T47D (cell line): ENCODE measurements at places on chromosomes 1 and 21.
A peak's percentile ranks its signal among the peaks of the same experiment; 100 is the strongest.

DNA sequence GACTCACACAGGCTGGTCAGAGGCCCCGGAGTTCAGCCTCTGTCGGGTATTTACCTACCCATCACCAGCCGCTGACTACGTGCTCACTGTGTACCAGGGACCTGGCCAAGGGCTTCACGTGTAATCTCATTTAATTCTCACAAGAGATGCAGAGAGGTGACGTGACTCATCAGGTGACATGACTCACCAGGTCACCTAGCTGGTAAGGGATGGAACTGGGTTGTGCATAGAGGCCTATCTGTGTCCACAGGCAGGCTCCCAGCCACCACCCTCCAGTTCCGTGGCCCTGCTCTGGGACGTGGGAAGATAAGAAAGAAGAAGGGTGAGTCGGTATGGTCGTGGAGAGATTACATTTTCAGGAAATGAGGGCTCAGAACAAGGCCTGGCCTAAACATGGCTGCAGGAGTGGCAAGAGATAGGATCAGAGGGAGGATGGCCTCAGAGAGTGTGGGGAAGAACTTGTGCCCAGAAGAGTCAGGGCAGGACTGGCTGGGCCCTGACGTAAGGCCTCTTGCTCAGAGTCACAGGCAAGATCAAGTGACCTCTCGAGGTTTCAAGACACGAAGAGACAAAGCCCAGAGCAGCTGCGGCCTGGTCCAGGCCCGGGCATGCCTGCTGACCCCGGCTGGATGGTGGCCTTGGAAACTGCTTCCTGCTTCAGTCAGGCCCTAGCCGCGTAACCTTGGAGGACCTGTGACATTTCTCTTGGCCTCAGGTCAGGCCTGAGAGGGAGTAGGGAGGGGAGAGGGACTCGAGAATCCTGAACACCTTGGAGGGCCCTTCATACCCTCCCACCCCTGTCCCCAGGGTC is 52.7 kb upstream of the WASF2 start:
- peak; percentile 35 for DNase-seq

- DNase-seq = no peak
Observed at GRCh38 chr1:24779689-24780464, 34.6 kb downstream of the CLIC4 start.

DNA sequence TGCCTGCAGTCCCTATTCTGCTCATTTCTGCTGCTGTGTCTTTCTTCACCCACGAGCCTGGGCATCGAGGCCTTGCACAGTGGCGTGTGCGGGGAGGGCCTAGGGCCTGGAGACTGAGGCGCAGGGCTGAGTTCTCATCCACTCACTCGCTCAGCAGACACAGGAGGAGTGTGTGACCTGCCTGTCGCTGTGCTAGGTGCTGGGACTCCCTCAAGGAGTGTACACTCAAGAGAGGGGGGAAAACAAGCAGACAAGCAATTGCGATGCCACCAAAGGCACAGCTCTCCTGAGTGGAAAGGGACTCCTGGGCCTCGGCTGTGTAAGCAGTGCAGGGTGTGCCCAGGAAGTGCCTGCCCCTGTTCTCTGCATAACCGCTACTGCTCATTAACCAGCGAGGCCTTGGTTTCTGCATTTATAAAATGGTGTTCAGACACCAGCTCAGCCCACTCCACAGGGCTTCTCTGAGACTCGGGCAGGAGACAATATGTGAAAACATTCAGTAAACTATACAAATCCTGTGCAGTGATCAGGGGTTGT is 4.2 kb downstream of the RD3 start:
- no peak for DNase-seq

- DNase-seq = peak; percentile 72
Observed at GRCh38 chr21:26686278-26686677, 113.2 kb upstream of the CYYR1 start.
